NB4 (cell line): ENCODE measurements at places on chromosomes 5 and 9.

- DNase-seq: no peak
Observed at GRCh38 chr5:33092719-33093118, 348.0 kb upstream of the TARS1 start.

- DNase-seq: no peak
Observed at GRCh38 chr9:135184181-135185053, 96.9 kb downstream of the OLFM1 start.

DNA sequence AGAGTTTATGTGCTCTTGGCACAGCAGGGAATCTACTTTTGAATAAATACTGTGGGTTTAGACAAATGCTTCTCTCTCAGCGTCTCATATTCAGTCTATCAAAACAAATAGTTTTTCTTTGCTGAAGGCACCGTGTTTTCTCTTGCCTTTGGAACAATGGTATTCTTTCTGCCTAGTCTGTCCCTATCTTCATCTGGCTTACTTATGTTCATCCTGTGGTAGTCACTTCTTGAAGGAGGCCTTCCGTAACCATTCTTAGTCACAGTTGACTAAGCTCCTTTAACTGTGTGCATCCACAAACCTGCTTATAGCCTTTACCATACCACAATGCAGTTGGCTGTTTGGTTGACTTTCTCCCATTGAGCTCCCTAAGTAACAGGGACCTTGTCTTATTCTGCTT lies 45.9 kb downstream of the LARP1 start:
- DNase-seq: no peak

DNA sequence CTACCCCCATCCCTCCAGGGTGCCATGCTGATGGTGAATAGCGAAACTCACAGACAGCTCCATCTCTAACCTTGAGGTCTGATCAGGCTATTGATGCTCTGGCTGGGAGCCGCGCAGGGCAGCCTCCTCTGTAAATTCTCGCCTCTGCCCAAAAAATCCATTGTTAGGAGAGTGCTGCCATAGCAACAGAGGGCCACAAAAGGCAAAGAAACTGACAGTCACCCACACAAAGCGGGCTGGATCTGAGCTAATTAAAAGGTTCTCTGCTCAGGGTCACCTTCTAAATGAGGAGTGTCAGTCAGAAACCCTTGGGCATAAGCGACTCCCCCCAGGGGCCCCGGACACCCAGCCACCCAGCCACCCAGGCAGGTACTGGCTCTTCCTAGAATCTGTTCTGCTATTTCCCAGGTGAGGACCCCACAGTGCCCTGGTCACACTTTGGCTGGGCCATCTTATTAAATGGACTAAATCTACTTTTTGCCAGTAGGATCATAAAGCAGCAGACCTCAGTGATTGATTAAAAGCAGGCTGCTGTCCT lies 126.7 kb downstream of the MED10 start:
- DNase-seq: no peak

DNA sequence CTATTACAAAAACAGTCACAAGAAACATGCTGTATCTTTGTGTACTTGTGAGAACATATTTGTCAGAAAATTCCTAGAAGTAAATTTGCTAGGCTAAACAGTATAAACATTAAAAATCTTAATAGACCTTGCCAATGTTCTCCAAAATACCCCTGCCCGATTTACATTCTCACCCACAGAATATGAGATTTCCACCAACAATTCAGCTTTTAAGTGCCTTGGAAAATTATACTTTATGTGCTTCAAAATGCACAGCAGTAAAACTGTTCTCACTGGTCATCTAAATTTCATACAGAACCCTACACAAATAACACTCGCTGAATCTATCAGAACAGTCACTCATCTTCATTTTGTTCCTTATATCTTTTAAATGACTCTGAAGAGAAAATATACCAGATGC lies 5.5 kb downstream of the MLLT3 start:
- no peak for DNase-seq

DNA sequence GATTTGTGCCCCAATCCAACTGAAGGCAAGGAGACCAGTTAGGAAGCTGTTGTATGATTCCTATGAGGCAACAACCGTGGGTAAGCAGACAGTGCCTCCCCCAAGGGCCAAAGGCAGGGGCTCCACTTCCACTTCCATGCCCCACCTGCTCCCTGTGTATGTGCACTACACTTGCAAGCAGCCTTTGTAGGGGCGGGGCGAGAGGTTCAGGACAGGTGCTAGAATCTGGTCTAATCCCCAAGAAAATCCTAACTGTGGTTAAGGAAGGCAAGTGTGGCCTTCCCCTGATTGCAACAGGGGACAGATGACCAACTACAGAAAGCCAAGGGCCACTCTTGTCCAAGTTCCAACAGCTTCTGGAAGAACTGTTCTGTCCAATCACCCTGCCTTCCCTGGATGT lies 41.7 kb downstream of the B4GALT1 start:
- DNase-seq: peak; percentile 63

GRCh38 chr5:74669821-74670220 lies 15.2 kb upstream of the HEXB start:
- DNase-seq: no peak

DNA sequence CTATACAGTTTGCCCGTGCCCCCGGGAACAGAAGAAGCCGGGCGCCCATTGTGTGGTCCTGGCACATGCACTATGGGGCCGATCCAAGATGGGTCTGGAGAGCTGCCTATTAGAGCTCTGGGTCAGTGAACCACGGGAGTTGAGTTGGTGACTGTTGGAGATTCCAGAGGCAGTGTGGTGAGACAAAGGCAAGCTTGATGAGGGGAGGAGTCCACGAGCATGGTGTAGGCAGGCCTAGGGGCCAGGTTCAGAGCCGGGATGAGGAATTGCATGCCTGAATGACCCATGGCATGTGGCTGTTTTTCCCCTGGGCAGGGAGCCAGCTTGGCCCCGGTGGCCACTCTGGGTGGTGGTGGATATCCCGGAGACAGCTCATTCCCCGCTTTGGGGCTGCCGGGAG lies 84.4 kb upstream of the STC2 start:
- no peak for DNase-seq

- no peak for DNase-seq
Observed at GRCh38 chr9:135958485-135958884, 2.7 kb downstream of the UBAC1 start.

GRCh38 chr9:93218671-93219420 lies 34.9 kb downstream of the WNK2 start:
- DNase-seq: no peak

- DNase-seq: no peak
Observed at GRCh38 chr5:157533011-157533481, 42.5 kb downstream of the ADAM19 start.

DNA sequence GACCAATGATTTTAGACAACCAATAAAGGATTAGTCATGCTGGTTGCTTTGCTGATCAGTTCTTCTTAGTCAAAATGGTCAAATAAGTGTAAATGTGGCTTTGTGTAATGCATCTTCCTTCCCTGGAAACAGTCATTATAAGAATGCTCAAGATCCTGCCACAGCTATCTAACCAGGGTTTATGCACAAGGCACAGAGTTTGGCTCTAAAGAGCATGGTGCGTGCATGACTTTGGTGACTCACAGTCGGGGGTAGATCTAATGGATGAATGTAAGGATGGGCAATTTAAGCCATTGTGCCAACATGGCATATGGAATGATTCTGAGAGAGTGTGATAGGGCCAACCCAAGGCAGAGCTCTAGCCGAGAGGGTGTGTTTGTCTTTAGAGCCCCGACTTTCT lies 6.5 kb downstream of the LIX1 start:
- DNase-seq: no peak

DNA sequence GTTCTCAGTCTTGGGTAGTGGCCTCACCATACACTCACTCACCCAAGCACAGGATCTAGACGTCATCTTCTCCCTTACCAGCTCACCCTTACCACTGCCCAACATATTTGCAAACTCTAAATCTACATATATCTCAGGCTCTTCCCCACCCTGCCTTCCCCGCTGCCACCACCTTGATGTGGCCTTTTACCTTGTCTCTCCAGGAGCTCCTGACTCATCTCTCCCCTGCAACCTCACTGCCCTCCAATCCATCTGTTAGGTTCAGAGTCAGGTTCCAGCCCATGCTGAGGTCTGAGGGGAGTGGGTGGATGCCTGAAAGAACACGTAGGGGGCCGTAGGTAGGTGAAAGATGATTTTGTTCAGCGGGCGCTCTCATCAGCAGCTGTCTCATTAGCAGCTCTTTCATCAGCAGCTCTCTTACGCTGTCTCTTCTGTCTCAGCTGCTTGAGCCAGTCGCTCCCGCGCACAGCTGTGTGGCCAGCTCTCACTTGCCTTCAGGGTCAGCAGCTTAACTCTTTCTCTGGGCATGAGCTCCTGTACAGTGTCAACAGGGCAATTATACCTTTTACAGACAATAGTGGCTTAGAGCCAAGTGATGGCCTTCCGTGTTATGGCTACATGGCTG lies 23.1 kb upstream of the CKMT2 start:
- no peak for DNase-seq

DNA sequence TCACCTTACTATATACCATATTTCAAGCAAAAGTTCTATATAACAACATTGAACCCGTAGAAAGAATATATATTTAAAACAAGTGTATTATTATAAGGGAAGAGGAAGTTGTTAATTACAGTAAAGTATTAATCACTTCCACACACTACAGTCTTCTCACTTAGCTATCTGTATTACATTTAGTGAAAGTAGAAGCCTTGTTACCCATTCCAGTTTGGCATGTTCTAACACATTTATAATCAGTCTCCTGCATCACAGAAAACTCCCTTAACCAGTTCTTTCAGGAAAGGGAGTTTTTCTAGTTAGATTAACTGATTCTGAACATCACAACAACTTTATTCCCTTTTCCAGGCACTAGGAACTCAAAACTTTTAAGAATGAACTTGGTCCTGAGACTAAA lies 6.9 kb downstream of the RAB14 start:
- no peak for DNase-seq

DNA sequence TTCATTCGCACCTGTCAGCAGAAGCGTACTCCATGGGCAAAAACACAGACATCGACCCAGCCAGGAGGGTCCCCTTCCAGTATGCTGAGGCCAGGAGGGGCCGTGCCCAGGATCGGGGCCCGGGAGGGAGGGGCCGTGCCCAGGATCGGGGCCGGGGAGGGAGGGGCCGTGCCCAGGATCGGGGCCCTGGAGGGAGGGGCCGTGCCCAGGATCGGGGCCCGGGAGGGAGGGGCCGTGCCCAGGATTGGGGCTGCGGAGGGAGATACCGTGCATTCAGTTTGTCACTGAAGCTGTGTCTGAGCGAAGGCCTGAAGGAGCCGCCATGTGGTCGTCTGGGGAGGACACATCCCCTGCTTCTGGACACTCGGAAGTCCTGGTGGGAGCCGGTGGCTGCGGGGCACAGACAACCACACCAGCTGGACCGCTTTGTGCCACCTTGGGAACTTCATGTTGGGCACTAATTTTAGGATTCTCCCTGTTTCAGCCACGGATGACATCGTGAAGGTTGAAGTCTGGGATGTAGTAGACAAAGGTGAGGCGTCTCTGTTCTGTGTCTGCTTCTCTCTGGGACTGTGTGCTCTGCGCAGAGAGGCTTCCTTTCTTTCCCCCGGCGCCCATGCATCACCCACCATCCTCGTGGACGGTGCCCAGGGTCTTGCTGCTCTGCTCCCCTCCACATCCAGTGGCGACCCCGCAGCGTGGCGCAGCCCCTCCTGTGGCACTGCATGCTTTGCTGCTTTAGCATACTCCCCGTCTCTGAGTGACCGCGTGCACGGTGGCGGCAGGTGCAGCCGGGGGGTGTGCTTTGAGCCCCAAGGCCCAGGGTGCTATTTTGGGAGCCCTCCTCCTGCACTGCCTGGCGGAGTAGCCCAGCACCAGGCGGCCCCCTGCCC lies 16.7 kb upstream of the AJM1 start:
- DNase-seq: no peak

DNA sequence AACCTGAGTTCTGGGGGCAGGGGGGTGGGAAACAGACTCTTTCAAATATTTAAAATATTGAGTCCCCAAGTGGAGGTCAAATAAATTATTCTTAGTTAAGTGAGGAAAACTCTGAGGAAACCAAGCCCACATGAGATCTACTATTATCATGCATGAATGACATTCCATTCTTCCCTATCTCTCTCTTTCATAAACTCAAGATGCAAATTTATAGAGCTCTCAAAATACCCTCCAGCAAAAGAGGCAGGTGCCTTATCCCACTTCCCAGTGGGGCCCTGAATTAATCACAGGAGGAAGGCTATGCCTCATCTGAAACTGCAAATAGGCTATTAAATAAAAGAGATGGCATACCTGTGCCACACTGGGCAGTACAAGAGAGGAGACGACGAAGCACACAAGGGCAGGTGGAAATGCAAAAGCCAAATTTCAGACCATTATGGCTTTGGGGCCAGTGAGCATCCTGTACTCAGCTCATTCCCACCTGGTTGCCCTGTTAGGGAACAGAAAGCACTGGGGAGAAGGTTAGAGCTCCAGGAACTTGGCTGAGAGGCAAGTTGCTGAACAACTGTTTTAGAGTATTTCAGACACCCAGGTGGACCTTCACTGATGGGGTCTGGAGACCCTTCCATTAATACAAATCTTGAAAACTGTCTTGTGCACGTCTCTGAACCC lies 102.2 kb upstream of the EQTN start:
- DNase-seq: no peak

GRCh38 chr9:75918154-75918553 lies 27.7 kb downstream of the PCSK5 start:
- no peak for DNase-seq

DNA sequence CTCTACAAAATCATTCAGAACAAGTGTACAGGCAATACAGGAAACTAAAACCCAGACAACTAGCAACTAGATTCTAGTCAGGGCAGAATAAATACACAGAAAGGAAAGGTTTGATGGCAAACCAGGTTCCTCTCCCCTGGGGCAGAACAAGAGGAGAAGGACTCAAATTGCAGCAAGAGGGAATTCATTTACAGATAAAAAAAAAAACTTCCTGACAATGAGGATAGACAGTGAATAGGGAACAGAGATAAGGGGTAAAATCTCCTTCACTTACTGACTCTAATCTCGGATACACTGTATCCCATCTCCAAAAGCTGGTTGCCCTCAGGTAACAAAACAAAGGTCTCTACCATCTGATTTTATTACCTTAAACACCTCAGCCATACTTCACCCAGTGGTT lies 244.0 kb downstream of the SEC61B start:
- no peak for DNase-seq

DNA sequence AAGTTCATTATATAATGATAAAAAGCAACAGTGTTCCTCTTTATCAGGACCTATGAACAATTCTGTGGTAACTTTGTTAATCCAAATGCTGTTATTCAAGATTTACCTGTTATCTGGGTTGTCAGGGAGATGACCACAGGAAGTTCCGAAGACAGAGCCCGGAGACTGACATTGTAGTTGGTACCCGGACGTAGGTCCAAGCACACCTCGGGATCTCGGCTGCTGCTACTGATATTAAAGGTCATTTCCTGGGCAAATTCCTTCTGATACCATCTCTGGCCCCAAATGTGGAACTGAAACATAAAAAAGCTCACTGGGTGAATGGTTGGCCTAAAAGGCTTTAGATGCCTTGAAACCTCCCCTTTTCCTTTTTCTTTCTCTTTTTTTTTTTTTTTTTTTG lies 96.7 kb downstream of the SUSD1 start:
- no peak for DNase-seq

DNA sequence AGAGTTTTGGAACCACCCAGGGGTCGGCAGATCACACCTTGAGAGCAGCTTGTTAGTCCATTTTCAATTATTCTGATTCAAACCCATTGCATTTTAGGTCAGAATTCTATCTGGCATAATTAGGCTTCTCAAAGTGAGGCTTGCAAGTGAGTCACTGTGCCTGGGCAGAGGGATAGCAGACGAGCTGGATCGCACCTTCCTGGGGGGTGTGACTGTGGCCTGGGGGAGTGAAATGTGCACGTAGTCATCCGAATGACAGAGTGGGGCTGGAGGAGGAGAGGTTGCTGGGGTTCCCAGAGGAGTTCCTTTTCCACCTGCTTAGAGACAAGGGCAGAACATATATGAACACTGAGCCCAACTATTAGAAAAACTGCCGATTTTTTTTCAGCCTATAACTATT lies 31.7 kb downstream of the SPACA9 start:
- DNase-seq: no peak
